ENCODE measurements at places on chromosomes 13 and 19. TPM values are rescaled to one million over a fixed set of nuclear protein-coding genes. Genes with fewer than 3 reads are reported as not detected.

The KLK11 gene
- total RNA-seq: not detected

The PCP2 gene
- total RNA-seq: 1.0 TPM

The FAM216B gene
- not detected for total RNA-seq

The RNF6 gene
- 35.7 TPM for total RNA-seq

The NKPD1 gene
- total RNA-seq: 0.16 TPM

The LHFPL6 gene
- not detected for total RNA-seq

The CEACAM21 gene
- 41.8 TPM for total RNA-seq

The GRWD1 gene
- total RNA-seq: 50.4 TPM

The NLRP7 gene
- not detected for total RNA-seq

DNA sequence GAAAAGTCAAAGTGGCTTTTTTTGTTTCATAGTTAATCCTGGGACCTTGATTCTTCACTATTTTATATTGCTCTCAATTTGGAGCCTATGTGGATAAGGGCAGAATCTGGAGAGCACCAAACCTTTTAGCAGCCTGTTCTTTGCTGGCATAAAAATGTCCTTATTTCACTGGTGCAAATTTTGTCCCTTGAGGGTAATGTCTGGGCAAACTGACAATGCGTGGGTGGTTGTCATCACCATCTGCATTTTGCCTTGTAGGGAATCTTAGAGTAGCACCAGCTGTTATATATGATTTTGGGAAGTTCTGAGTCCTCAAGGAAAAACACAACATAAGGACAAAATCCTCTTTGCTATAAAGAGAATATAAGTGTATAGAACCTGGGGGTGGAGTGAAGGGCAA is 336.9 kb upstream of the HTR2A start:
- no peak for DNase-seq

DNA sequence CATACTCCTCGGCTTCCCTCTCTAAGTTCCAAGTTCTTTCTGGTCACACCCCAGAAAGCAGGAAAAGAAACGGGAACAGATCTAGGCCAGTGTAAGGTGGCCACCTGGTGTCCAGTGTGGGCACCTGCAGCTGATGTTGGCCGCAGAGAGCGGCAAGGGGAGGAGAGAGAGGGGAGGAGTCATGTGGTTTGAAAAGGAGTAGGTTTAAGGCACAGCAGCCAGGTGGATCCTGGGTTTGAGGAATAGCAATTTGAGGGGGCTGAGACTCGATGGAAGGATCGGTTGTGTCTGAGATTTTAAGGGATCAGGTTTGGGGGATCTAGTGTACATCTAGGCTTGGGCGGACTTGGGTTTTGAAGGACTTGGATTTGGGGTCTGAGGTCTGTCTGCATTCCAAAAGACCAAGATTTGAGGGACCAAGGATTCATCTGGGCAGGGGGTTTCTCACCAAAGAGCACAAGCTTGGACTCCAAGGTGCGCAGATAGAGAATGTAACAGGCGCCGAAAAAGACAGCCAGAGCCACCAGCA is 1.2 kb downstream of the RABAC1 start:
- peak; percentile 65 for DNase-seq

DNA sequence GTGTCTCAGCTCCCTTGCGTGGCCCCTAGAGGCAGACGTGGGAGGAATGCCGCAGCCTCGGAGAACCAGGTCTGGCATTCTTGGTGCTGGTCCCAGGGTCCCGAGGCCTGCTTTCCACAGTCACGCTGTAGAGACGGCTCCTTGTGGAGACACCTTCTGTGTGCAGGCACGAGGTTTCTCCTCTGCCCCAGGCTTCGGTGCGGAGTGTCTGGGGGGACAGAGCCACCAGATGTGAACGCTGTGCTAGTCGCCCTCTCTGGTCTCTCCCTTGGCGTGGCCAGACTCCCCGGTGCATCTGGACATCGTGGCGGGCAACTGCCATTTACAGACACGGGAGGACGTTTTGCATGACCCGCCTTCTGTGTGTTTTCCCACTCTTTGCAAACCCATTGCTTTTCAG is 7.5 kb upstream of the TMEM255B start:
- DNase-seq: no peak

DNA sequence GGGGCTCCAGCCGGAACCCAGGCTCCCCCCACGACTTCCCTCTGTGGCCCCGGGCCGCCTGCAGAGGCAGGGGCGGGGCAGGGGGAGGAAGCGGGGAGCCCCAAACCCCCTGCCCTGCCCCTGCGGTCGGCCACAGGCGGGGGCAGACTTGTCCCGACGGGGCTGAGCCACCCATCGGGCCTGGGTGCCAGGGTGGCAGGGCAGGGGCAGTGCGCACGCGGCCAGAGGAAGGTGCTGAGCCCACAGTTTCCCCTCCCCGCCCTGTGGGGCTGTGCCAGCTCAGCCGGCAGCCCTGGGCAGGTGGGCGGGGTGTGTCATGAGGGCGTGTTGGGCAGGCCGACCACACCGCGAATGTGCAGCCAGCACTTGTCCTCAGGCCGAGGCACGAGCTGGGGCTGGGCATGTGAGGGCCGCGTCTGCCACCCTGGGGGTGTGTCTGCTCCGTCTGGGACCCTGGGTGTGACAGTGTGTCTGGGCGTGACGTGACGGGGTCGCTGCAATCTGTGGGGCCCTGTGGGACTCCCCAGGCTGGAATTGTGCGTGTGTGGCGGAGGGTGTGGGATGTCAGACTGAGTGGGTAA is 17.7 kb downstream of the CCDC97 start:
- DNase-seq: peak; percentile 84

GRCh38 chr13:40153516-40153915 is 498.1 kb downstream of the COG6 start:
- no peak for DNase-seq

DNA sequence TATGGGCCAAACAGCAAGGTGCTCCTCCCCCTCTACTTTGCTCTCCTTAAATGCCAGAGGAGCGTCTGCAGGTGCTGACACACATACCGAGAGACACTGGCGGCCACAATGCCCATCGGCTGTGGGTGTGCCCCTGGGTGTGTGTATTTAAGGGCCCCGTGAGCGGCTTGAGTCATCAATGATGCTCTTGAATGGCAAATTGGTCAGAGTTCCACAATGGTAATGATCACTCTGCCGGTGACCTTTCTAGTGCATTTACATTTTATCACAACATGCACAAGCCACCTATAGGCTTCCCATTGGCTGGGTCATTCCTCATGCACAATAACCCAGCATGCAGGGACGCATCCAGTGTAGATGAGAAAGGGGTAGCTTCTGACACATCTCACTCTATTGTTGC is 124.8 kb downstream of the ZNF536 start:
- DNase-seq: no peak

GRCh38 chr13:59643364-59643841 is 520.3 kb downstream of the DIAPH3 start:
- DNase-seq: no peak

DNA sequence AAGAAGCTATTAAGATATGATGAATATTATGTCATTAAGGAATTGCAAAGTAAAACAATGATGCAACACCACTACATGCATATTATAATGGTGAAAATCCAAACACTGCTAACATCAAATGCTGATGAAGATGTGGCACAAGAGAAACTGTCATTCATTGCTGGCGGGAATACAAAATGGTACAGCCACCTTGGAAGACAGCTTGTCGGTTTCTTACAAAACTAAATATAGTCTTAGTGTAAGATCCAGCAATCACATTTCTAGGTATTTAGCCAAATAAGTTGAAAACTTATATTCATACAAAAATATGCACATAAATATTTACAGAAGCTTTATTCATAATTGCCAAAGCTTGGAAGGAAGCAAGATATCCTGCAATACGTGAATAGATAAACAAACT is 114.9 kb upstream of the EDNRB start:
- DNase-seq: no peak

All from activated CD8-positive, alpha-beta T cell treated with anti-CD3 and anti-CD28 coated beads, Interleukin-2, amount 10 ng/mL, durations not matched to agents 7 days and 5 days (primary cell).